ENCODE measurements at places on chromosomes 2 and 18. TPM values are rescaled to one million over a fixed set of nuclear protein-coding genes. Genes with fewer than 3 reads are reported as not detected.

Gene PELI1
- 79.5 TPM for total RNA-seq

Gene RGPD8
- 39.1 TPM for total RNA-seq

Gene KCNK3
- total RNA-seq: 4.1 TPM

Gene GALNT5
- under 0.01 TPM for total RNA-seq

Gene PLEKHH2
- 7.3 TPM for total RNA-seq

Gene FNDC4
- 45.7 TPM for total RNA-seq

Gene GPR17
- total RNA-seq: 4.1 TPM

Gene SKA1
- total RNA-seq: 2.0 TPM

All from frontal cortex (tissue), 4 donors.